Stimulated activated naive CD4-positive, alpha-beta T cell (primary cell): ENCODE measurements at places on chromosomes 5 and 9.

DNA sequence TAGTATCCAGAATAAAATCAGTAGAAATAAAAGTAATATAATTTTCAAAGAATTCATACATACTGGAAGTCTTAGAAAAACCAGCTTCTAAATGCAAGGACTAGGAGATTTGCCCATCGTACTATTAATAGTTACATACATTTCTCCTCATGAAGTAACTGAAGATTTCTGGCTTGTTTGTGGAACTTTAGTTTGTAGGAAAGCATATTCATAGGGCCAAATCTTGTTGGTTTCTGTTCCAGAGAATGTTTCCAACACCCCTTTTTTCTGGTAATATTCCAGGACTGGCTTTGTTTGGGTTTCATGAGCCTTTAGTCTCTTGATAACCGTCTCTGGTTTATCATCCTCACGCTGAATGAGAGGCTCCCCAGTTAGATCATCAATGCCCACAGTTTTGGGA is 66.3 kb upstream of the TJP2 start:
- no peak for DNase-seq

DNA sequence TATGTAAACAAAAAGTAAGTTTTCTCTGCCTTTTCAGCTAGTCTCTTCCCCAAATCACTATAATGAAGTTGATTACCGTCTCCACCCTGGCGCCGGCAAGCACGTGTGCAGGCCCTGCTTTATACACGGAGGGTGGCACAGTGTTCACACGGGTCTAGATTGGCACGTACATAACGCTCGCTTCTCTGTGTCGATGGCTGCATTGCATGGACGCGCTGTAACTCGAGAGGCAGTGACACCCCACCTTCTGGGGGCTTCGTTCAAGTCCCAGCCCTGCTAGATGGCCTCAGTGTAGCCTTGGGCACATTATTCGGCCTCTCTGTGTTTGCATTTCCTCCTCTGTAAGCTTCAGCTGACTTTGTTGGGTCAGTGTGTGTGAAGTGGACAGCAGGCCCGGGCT is 223.9 kb downstream of the FANCC start:
- no peak for DNase-seq

DNA sequence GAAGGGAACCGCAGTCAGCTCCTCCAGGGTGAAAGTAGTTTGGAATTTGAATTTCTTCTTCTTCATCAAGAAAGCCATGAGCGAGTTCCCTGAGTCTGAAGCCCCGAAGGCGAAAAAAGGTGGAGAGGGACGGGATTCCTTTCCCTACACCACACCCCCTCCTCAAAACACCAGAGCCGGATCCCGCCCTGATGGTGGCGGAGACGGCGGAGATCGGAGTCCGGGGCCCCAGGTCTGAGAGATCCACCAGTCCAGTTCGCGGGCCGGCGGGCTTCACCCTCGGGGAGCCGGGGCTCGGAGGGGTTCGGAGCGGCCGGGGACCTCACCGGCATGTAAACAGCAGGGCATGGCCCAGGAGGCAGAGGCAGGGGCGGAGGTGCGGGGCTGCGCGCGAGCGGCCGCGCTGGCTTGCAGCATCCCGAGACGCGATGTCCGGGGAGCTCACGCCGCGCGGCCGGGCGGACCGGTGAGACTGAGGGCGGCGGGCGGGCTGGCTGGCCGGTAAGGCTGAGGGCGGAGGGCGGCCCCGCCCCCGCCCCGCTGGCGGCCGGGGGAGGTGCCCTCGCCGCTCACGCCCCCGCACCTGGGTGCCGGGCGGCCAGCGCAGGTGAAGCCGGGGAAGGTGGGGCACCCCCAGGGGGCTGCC is 606 bp downstream of the EEIG1 start:
- DNase-seq = no peak

- no peak for DNase-seq
Measured at GRCh38 chr5:43926923-43927322, 323.9 kb downstream of the NNT start.

- DNase-seq = no peak
Measured at GRCh38 chr5:177443144-177443983, 3.2 kb upstream of the PRR7 start.

- DNase-seq = peak; percentile 87
Measured at GRCh38 chr5:151758430-151759241, at the start of gene ATOX1. Gene ATOX1 (minus strand): TSS chr5:151758631. CDS start chr5:151758551, 80 bp downstream.
